Thyroid gland (tissue), 4 donors: ENCODE measurements at places on chromosomes 7 and 10. TPM values are rescaled to one million over a fixed set of nuclear protein-coding genes. Genes with fewer than 3 reads are reported as not detected.

DNA sequence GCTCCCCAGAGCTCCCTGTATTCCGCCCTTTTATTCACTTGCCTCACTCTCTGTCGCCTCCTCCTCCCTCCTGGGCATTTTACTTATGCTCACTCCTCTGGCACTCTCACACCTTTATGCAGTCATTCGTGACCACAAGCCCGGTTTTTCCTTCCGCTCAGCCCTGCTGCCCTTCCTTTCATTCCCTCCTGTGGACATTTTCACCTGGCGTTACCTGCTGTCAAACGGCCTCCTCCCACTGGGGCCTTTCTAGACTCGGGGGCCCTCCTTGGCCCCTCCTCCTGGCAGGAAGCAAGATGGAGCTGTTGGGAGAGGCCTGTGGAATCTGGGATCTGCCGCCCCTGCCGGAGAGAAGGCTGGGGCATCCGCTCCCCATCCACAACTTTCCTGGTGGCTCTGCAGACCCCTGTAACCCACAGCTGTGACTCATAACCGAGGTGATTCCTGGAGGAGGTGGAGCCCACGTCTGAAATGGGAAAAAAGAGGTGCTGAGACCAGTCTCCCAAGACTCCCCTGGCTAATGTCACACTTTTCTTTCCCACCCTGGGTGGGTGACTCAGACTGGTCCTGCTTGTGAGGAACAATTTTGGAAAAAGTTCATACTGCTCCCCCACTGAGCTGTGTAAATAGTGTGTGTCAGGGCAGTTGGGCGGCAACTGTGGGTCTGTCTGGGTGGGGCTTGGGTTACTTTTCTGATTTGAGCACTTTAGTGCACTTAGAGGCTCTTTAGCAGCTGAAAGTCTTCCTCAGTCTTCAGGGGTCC is 1.2 kb downstream of the VCL start:
- H3K27me3 ChIP-seq = no peaks in the 10 kb centered on the region
- H3K4me1 ChIP-seq = peaks cover 10% of the 10 kb centered on the region
- H3K36me3 ChIP-seq = no peaks in the 10 kb centered on the region

The C10orf62 gene
- not detected for total RNA-seq

The AKR1C4 gene
- not detected for total RNA-seq

- no peak for DNase-seq
- H3K4me1 ChIP-seq = no peaks in the 10 kb centered on the region
- H3K27me3 ChIP-seq = no peaks in the 10 kb centered on the region
- H3K36me3 ChIP-seq = no peaks in the 10 kb centered on the region
Measured at GRCh38 chr10:716821-717220, 27.4 kb upstream of the DIP2C start.

The PPP1R17 gene
- not detected for total RNA-seq

- no peak overlapping the region for H3K27ac ChIP-seq
- H3K36me3 ChIP-seq = no peaks in the 10 kb centered on the region
- peaks cover 31% of the 10 kb centered on the region for H3K27me3 ChIP-seq
- H3K4me1 ChIP-seq = no peaks in the 10 kb centered on the region
- no peak for DNase-seq
Measured at GRCh38 chr10:23196915-23197314, 4.8 kb downstream of the PTF1A start.

- no peak overlapping the region for H3K27ac ChIP-seq
- no peaks in the 10 kb centered on the region for H3K4me1 ChIP-seq
- no peaks in the 10 kb centered on the region for H3K27me3 ChIP-seq
- no peak for DNase-seq
- H3K4me3 ChIP-seq = no peak overlapping the region
Measured at GRCh38 chr10:82564353-82565196, 689.6 kb downstream of the NRG3 start.

DNA sequence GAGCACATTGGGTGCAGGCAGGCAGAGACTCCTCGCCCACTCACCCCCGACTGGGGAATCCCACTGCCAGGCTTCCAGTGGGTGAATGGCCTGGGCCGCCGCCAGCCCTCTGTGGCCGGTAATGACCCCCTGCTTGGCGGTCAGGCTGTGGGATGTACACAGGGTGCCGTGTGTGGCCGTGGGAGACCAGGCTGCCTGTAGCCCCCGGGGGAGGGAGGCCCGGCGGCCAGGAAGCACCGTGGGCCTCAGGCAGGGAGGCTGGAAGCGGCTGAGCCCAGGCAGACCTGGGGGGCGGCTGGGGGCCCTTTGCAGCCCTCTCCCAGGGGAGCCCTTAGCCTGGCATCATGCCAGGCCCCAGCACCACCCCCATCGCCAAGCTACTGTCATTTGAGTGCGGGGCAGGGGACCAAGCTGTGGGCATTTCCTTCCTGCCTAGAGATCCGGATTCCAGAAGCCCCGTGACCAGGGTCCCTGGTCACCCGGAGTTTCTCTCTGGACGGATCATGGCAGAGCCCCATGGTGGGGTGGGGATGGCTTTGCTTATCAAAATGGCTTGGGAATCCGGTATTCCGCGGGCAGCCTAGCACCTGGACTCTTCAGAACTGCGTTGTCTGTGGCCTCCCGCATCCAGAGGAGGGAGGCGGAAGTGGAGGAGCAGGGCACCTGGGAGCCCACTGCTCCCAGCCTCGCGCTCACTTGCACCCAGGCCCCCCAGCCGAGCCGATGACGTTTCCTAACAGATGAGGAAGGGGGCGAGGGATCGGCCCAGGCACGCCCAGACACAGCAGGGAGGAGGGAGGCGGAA is 1.1 kb downstream of the TTYH3 start:
- DNase-seq = peak; percentile 92
- H3K4me1 ChIP-seq = peaks cover 64% of the 10 kb centered on the region
- H3K4me3 ChIP-seq = peak overlapping the region; percentile 71
- H3K27me3 ChIP-seq = no peaks in the 10 kb centered on the region

The SPDYE2B gene
- total RNA-seq = not detected

The ASZ1 gene
- not detected for total RNA-seq

DNA sequence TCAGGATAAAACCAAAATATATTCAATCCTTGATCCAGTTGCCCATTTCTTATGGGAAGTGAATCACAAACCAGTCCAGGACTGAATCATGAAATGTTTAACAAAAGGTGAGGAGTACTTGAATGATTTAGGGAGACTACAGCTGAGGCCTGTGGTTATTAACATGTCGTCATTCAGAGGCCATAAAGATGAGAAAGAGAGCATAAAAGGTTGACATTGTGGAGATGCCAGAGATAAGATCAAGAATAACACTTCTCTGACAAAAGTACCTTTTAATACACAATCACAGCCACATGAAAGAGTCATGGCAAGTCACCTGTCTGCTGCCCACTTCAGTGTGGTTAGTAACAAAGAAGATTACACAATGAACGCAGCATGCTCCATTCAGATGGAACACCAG is 1195.7 kb upstream of the SORCS1 start:
- H3K27me3 ChIP-seq = no peaks in the 10 kb centered on the region
- H3K36me3 ChIP-seq = no peaks in the 10 kb centered on the region
- DNase-seq = no peak
- H3K27ac ChIP-seq = no peak overlapping the region
- H3K4me3 ChIP-seq = no peak overlapping the region

DNA sequence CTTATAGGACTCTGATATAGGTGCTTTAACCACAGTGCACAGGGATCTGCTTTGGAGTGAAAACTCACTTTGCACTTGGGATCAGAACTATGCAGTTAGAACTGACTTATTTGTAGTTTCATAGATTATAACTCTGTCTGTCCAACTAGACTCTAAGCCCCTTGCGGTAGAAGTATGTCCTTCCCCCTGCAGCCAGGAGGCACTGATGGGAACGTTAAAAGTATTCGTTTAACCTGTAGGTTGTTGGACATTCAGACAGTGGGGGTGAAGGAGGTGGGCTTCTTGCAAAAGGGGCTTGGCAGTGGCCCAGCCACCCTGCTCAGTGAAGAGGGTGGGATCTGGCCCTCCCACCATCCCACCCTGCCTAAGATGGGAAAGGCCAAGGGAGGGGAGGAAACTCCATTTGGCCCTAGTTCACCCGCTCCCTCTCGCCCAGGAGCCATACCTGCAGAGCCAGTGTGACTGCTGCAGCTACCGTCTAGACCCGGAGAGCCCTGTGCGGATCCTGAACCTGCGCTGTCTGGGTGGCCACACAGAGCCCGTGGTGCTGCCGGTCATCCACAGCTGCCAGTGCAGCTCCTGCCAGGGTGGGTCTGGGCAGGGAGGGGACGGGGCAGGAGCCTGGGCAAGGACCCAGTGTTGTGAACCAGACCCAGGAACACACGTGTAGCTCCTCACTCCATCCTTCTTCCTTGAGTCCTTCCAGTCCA is 5.7 kb upstream of the ZNF862 start:
- H3K36me3 ChIP-seq = no peaks in the 10 kb centered on the region
- no peak for DNase-seq
- H3K27me3 ChIP-seq = no peaks in the 10 kb centered on the region
- H3K4me1 ChIP-seq = no peaks in the 10 kb centered on the region

DNA sequence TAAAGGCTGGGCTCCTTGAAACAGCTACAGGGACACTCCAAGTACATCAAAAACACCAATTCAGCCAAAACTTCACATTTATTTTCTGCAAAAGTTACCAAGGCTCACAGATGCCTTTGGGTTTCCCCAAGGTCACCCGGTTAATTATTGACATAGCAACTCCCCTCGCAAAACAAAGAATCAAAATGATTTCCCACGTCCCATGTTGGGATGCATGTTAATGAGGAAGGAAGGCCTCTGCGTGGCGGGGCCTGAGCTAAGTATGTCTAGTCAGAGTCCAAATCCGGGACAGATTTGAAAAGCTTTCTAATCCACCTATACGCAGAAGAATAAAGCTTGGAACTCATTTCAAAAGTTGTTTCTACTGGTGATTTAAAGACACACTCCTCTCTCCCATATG is 535 bp upstream of the TMEM72 start:
- no peak for DNase-seq
- no peak overlapping the region for H3K4me3 ChIP-seq
- no peaks in the 10 kb centered on the region for H3K36me3 ChIP-seq
- H3K4me1 ChIP-seq = peaks cover 62% of the 10 kb centered on the region
- no peak overlapping the region for H3K27ac ChIP-seq

- no peak overlapping the region for H3K4me3 ChIP-seq
- peaks cover 5% of the 10 kb centered on the region for H3K4me1 ChIP-seq
- no peaks in the 10 kb centered on the region for H3K27me3 ChIP-seq
- DNase-seq = no peak
- no peaks in the 10 kb centered on the region for H3K36me3 ChIP-seq
Measured at GRCh38 chr10:100291356-100291755, 4.9 kb upstream of the BLOC1S2 start.

DNA sequence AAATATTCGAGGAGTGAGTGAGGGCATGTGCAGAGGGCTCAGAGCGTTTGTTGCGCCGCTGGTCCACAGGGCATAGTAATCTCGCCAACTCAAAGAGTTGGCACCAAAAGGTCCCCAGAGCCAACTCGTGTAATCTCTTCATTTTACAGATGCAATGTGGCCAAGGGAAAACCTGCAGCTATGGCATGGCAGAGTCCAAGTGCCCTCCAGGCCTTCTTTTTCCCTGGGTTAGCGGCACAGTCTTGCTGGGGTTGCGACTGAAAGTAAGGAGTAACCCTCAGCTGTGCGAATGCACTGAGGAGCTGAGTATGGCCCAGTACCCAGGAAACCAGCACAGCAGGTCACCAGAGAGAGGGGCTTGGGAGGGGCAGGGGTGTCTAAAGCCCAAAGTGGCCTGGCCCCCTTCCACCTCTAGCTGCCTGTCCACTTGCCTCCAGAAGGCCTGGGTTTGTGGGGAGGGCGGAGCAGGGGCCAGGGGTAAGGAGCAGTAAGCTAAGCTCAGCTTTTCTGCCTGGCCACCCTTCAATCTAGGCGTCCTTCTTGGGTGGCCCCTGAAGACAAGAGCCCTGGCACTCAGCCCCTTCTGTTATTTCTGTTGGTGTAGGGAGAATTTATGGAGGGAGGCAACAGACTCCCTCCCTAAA is 3.3 kb upstream of the GAD2 start:
- H3K27ac ChIP-seq = no peak overlapping the region
- no peaks in the 10 kb centered on the region for H3K36me3 ChIP-seq
- peaks cover 8% of the 10 kb centered on the region for H3K4me1 ChIP-seq
- no peak overlapping the region for H3K4me3 ChIP-seq
- peaks cover 7% of the 10 kb centered on the region for H3K27me3 ChIP-seq

DNA sequence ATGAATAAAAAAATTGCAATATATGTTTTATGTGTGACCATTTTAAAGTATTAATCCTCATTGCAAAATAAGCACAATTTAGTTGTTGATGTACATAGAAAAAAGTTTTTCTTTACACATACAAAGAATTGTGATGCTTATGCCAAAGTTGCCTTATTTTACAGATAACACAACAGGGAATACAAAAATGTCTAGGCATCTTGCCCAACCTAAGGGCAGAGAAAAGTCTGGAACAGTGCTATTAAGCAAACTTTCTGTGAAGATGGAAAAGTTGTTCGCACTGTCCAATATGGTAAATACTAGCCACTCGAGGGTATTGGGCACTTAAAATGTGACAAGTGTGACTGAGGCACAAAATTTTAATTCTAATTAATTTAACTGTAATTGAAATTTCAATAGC is 190.2 kb upstream of the HGF start:
- no peak overlapping the region for H3K27ac ChIP-seq
- H3K4me1 ChIP-seq = no peaks in the 10 kb centered on the region
- H3K27me3 ChIP-seq = no peaks in the 10 kb centered on the region

DNA sequence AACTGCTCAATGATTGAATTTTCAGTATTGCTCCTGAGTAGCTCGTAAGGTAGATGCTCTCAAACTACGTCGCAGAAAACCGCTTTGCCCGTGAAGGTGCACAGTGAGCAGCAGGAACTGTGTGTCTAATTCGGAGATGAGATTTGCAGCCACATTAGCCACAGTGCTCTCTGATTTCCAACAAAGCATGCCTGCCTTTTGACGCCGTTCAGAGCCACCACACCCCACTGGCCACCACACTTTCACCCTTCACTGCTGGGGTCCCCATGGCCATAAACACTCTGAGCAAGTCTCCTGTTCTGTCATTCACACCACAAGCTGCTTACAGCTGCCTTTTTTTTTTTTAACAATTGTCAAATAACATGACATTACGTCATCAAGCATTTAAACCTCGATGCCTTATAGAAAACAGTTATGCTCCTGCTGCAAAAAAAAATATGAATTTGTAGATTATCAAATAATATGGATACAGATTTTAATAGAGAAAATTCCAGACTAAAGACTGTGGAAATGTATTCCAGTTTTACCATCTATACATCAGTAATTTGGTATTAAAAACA is 578.8 kb upstream of the PFKP start:
- no peak overlapping the region for H3K27ac ChIP-seq
- no peak overlapping the region for H3K4me3 ChIP-seq
